Fibroblast of the aortic adventitia (primary cell): ENCODE measurements at places on chromosomes 16 and 17. TPM values are rescaled to one million over a fixed set of nuclear protein-coding genes. Genes with fewer than 3 reads are reported as not detected.

OR2C1 gene
- 0.09 TPM in 1 of 2 replicates, not detected in the other for total RNA-seq

CARD14 gene
- total RNA-seq: 0.09 TPM in 1 of 2 replicates, not detected in the other

KCNH6 gene
- total RNA-seq: not detected in 2 replicates

ASPA gene
- total RNA-seq: 1.9 and 9.7 TPM in 2 replicates

EEF2KMT gene
- total RNA-seq: 2.2 and 13.1 TPM in 2 replicates

TBC1D3K gene
- not detected in 2 replicates for total RNA-seq

KRT28 gene
- not detected in 2 replicates for total RNA-seq

C17orf113 gene
- total RNA-seq: 0.09 and 0.49 TPM in 2 replicates

SULT1A3 gene
- total RNA-seq: 6.0 and 7.0 TPM in 2 replicates

CDH11 gene
- total RNA-seq: 397 and 695 TPM in 2 replicates

ZNRF1 gene
- total RNA-seq: 9.5 and 14.5 TPM in 2 replicates

CD300LG gene
- total RNA-seq: not detected in 2 replicates

TNK1 gene
- total RNA-seq: under 0.01 TPM in 1 of 2 replicates, not detected in the other

RBFOX1 gene
- total RNA-seq: 0.08 TPM in 1 of 2 replicates, not detected in the other

DBNDD1 gene
- 0.16 and 1.7 TPM in 2 replicates for total RNA-seq
